ENCODE measurements at places on chromosomes 1 and 21. TPM values are rescaled to one million over a fixed set of nuclear protein-coding genes. Genes with fewer than 3 reads are reported as not detected.
A peak's percentile ranks its signal among the peaks of the same experiment; 100 is the strongest.

DNA sequence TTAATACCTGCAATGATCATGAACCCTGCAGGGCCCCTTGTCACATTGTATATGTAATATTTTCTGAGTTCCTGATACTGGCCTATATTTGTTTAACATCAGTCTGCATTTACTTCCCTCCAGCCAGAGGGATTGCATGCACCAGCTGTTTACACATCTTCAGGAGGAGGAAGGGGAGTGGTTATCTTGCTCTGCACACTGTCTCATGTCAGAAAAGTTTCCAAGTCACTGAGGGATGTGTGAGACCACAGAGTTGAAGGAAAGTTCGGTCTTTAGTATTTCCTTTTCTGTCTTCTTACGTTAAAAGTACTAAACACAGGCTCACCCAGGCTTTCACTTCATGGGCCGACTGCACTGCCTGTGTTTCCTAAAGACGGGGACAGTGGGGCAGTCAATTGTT is 574.1 kb downstream of the LMO4 start:
- no peak for DNase-seq

DNA sequence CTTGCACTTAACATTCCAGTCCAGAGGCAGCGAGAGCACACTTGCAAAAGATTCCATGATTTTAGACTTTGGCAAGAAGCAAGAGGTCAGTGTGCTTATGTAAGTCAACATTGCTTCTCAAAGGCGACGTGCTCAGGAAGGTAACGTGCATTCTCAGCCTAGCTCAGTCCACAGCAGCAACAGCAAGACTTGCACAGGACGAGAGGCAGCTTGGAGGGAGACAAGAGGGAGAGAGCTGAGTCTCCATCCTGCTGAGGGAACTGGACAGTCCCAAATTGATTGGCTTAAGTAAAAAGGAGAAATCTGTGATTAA is 56.5 kb downstream of the PTP4A2 start:
- DNase-seq, result no peak

DNA sequence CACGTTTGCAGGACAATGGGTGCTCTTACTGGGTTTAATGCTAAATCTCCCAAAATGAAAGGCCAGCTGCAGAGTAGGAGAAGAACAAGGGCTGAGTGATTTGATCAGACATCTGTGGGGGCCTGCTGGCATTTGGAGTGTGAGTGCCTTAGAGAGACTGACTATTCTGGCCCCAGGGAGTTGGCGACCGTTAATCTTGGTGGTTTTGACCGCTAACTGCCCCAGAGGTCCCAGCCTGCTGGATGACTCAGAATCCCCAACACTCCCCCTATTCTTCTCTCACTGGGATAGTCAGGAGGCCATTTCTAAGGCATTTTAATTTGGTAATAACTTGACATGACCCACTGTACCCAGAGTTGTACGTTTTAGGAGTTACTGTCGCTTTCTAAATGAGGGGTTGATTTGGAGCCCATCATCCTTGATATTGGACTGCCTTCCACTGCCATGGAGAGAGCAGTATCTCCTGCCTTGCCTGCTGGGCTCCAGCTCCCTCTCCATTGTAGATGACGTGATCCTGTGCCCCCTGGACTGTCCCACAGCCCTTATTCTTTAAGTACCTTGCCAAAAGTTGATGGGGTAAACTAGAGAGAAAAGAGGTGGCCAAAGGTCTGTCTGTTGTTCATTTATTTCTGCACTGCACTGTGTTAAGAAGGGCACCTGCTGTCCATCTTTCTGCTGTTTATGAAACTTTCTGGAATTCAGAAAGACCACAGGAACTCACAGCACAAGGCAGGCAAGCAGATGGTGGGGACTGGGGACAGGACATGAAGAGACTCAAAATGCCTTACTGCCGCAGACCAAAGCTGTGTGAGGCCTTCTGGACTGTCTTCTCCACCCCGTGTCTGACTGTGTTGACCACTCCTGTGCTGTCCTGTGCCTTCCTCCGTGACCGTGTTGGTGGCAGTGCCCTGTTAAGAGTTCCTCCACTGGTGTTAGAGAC is 98.2 kb upstream of the ARTN start:
- DNase-seq, result peak; percentile 38

DNA sequence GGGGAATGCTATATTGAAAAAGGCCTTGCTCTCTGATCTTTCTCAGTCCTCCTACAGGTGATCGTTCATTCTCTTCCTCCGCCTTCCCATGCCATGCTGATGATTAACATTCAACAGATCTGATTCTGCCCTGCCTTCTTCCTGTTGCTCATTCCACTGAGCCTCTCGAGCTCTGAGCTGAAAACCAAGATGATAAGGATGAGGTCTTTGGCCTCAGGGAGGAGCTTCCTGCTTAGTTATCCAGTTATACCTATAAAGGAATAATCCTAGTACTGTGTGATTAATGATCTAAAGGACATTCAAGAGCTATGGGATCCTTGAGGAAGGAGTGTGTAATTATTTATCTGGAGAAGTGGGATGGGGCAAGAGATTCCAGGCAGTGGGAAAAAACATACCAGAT is 25.2 kb upstream of the MAP3K7CL start:
- DNase-seq, result no peak

GRCh38 chr1:12015001-12015491 is 4.3 kb upstream of the MIIP start:
- DNase-seq, result no peak

DNA sequence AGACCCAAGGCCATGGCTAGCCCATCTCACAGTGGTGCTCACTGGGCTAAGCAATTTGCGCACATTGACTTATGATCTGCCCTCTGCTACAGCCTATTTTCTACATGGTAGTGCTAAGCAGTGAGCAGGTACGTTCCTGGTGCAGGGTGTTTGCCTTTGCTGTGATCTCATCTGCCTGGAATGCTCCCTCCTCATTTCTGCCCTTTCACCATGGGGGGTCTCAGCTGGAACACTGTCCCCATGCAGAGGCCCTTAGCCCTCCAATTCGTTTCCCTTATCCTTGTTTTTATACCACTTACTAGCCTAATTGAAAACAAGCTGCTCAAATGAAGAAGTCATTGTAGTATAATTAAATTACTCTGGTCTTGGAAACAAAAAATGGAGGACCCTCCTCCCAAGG is 2.0 kb upstream of the B3GALT5 start:
- DNase-seq, result peak; percentile 88

DNA sequence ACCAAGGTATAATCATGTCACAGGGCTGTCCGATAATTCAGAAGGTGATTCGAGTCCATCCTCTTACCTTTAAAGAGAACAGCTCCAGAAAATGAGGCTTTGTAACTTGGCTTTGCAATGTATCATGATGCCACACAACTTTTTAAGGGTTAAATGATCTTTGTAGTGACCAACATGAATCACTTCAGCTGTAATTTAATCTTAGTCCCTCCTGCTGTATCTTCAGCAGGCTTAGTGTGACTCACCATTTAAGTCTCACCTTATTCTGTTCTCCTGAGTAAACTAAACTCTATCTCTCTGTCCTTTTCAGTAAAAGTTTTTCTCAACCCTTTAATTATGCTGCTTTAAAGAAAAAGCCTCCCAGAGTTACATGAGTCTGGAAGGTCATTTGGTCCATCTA is 1.9 kb upstream of the HIVEP3 start:
- DNase-seq, result no peak

DNA sequence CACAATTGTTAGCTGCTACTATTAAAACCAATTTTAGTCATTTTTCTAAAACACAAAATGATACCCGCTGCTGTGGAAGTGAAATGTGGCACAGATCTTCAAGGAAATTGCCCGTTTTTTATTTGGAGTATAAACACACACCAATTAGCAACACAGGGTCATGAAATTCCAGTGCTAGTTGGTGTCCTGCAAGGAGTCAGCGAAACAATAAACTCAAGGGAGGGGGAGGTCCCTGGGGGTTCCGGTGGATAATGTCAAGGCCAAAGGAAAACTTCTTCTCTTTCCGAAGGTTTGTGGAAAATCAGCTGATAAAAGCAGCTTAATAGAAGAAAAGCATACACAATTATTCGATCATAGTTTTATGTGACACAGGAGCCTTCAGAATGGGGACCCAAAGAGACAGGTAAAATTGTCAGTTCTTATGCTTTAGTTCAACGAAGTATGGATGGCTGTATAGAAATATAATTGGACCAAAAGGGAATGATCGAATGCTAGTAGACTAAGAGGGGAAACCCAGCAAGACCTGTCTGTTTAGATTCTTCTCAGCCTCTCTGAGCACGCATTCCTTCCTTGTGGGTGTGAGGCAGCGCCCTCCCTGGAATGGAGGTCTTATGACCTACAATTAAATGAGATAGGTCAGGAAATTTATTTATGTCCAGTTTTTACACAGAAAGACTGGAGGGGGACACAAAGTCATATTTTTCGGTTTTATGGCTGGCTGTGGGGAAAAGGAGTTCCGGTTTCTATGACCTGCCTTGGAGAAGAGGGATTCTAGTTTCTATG is 65.9 kb downstream of the KCNK1 start:
- DNase-seq, result peak; percentile 43

DNA sequence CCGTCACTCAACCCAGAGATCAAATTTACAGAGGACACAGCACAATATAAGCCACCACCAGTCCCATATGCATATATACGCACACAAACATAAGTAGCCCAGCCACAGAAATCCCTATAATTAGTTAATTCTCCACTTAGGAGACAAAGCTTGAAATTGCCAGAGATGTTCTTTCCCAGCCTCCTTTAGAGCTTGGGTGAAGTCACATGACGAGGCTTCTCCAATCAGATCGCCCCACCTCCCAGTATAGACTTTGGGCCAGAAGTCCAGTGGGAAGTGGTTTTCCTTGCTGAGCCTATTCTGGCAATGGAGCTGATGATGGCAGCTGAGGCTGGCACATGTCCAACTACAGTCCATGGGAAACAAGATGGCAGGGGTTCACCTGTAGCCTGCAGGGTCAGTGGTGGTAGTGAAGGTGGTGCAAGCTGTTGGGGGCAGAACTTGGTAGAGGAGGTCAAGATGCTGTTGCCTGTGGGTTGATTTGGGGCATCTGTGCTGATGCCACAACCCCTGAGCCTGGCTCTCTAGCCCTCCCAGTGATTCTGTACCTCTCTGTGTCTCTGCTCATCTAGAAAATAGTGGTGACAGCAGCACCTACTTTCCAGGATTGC is 535.9 kb downstream of the MATN1 start:
- DNase-seq, result no peak

- DNase-seq, result no peak
These were observed 1.6 kb upstream of the OR10T2 start for GRCh38 chr1:158400871-158401270.

DNA sequence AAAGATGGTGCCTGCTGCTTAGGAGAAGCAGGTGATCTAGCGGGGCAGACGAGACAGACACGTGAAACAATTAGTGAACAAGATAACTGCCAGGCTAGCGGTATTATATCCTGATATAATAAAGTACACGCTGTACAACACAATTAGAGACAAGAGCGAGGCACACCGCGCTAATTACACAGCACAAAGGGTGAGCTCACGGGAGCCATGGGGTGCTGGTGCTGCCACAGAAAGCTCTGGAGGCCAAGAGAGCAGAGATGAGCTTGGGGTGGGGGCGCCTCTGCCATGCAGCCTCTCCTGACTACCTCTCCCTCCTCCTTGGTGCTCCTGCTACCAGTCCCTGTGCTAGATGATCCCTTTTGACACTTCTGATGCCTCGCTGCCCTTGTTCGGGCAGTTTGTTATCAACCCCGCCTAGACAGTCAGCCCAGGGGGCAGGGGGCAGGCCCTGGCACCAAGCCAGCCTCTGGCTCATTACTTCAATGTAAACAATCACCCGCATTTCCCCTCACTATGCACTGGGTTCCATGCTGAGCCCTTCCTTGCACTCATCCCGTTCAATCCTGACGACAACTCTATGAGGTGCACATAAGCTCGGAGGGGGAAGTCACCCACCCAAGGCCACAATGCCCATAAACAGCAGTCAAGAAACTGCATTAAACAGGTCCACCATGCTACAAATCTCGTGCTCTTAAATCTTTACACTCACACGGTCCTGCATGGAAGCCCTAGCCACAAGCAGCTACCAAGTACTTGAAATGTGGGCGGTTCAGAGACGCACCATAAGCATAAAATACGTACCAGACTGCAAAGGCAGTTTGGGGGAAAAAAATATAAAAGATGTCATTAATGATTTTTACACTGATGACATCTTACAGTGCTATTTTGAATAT is 103.0 kb downstream of the SSBP3 start:
- no peak for DNase-seq

- DNase-seq, result no peak
These were observed 18.4 kb downstream of the MATN1 start for GRCh38 chr1:30704765-30705509.

DNA sequence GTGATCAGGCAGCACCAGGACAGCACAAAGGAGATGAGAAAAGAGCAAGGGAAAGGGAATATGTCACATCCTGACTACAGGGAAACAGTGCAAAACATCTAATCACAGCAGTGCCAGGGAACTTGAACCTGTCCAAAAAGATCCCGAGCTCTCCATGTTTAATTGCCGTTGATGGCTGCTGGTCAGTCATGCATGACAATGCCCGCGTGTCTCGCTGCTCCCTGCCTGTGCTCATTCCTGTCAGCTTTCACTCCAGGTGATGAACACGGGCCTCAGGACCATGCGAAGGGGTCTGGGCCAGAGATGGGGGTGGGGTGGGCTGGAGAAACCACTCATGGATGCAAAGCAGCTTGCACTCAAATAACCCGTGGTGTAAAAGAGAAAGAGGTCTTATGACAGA is 287.0 kb downstream of the GPATCH2 start:
- DNase-seq, result peak; percentile 37

DNA sequence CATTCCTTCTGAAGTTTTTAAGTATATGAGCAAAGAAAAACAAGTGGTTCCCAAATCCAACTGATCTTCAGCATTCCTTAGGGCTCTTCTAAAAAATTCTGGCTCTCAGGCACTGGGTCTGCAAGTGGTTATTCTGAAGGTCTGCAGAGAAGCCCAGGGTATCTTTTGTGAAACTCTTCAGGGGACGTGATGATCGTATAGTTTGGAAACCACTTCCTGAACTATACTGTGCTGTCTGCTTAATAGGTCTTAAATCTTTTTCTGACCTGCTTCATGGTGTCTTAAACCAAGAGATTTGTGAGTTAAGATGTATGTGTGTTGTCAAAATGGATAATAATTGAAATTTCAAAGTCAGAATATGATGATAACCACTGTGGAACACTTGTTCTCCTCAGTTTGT is 115.5 kb downstream of the LHX9 start:
- DNase-seq, result no peak

- DNase-seq, result no peak
These were observed 173.7 kb upstream of the CAMK1G start for GRCh38 chr1:209409780-209410179.

- no peak for DNase-seq
These were observed 213.7 kb downstream of the LRRC40 start for GRCh38 chr1:69991644-69992043.

- no peak for DNase-seq
These were observed 40.6 kb downstream of the STUM start for GRCh38 chr1:226589008-226589733.

Gene OR2L5
- total RNA-seq, result not detected

Gene SPATA45
- not detected for total RNA-seq

Gene NFIA
- total RNA-seq, result 0.97 TPM

Gene CA14
- total RNA-seq, result 42.9 TPM

Gene CNR2
- not detected for total RNA-seq

Gene CD1B
- total RNA-seq, result not detected

Gene CCDC27
- 0.45 TPM for total RNA-seq

Gene CLDN17
- not detected for total RNA-seq

Gene TNFRSF18
- total RNA-seq, result 0.58 TPM

Gene FMO5
- total RNA-seq, result 0.35 TPM

Gene AGBL4
- total RNA-seq, result 1.5 TPM

Gene CENPF
- 123 TPM for total RNA-seq

Gene BEND5
- 6.8 TPM for total RNA-seq

Gene FMN2
- 2.5 TPM for total RNA-seq
